ENCODE measurements at places on chromosomes 2 and 18. TPM values are rescaled to one million over a fixed set of nuclear protein-coding genes. Genes with fewer than 3 reads are reported as not detected.

ZBTB7C gene
- total RNA-seq = 10.2 TPM

TEX44 gene
- not detected for total RNA-seq

LRRTM1 gene
- total RNA-seq = 10.4 TPM

GPR45 gene
- not detected for total RNA-seq

NFATC1 gene
- 11.5 TPM for total RNA-seq

KIAA2012 gene
- 0.76 TPM for total RNA-seq

TUBA3E gene
- 12.8 TPM for total RNA-seq

GALNT14 gene
- total RNA-seq = not detected

HOXD12 gene
- total RNA-seq = not detected

CFAP53 gene
- total RNA-seq = 1.1 TPM
